Brain (organoid and tissue), 16 donors: ENCODE measurements at places on chromosomes 2 and 18. TPM values are rescaled to one million over a fixed set of nuclear protein-coding genes. Genes with fewer than 3 reads are reported as not detected.

- peak; percentile 67 for DNase-seq
Measured at GRCh38 chr2:25851740-25852503, 26.4 kb downstream of the ASXL2 start.

STAT4 gene
- polyA plus RNA-seq: 2.0 TPM

DNA sequence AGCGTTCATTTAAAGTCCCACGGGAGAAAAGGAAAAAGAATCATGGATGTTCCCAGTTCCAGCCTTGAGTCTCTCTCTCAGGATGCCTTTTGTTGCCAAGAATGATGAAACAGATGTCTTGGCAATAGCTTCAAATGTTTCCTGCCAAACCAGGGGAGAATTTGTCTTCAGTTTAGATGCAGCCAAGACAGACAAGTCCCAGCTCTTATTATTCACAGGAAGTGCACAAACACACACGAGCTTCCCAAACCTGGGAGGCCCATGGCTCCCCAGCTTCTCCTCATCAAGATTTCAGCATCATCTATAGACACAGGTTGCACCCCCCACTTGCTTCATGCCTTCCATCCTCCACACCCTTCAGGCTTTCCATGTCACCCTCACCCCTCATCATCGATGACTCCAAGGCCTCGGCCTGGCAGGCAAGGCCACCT is 45.9 kb downstream of the HS1BP3 start:
- DNase-seq: peak; percentile 91

DNA sequence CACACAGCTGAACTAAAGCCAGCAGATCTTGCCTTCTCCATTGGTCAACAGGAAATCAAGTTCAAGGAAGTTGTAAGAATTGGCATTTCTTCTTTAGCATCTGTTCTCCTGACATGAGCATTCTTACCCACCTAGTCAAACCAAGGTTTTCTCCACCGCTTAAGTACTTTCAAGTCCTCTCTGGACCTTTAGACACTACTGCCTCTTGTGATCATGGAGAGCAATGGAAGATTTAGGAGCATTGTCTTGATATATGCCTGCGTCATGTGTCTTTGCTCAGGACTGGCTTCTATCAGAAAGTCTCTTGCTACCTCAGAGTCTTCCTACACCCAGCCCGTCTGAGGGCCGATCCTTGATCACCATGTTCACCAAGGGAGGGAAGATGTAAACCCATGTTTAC is 262.2 kb downstream of the PHLPP1 start:
- DNase-seq: no peak

- peak; percentile 88 for DNase-seq
Measured at GRCh38 chr2:196987649-196988364, 61.3 kb upstream of the PGAP1 start.

- DNase-seq: no peak
Measured at GRCh38 chr18:36405611-36406010, 108.1 kb downstream of the FHOD3 start.

DNA sequence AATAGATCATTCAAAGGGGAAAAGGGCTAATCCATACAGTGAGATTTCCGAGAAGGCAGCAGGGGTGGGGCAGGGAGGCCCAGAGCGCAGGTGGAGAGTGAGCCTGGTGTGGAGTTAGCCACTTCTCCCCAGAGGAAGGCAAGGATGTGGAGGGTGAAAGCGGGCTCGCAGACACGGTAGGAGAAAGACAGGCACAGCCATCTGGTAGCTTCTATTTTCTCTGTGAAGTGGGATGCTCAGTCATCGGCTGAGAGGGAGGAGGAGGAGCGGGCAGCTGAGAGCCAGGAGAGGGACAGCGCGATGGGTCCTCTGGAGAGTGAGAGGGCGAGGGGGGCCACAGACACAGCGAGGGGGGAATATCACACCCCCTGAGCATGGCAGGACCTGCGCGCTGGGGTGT is 153.3 kb upstream of the NDUFV2 start:
- DNase-seq: peak; percentile 81
